ENCODE measurements at places on chromosomes 3 and 15.

DNA sequence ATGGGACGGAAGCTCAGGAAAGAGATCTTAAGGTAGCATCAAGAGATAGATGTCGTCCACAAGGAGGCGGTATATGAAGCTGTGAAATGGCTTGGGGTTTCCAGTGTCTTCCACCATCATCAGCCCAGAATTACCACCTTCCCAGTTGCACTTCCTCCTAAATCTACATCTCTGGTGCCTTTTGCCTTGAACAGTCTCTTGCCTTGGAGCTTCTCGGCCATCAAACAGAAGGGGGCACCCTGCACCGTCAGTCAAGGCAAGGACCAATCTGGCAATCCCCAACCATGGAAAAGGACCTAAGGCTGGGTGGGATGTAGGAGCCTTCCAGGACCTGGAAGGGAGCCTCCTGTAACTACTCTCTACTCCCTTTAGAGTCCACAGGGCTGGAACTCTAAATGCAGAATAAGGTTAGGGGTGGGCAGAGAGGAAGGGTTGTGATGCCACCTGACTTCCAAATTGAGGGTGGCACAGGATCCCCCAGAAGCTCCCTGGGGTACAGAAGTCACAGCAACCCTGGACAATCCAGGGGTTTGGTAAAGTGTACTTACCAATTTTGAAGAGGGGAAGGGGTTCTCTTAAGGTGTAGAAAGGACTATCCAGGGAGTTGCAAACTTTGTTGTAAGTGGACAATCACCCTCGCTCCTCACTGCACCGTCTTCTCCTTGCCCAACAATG, 1.0 kb upstream of the RYR3 start:
- DNase-seq: no peak

DNA sequence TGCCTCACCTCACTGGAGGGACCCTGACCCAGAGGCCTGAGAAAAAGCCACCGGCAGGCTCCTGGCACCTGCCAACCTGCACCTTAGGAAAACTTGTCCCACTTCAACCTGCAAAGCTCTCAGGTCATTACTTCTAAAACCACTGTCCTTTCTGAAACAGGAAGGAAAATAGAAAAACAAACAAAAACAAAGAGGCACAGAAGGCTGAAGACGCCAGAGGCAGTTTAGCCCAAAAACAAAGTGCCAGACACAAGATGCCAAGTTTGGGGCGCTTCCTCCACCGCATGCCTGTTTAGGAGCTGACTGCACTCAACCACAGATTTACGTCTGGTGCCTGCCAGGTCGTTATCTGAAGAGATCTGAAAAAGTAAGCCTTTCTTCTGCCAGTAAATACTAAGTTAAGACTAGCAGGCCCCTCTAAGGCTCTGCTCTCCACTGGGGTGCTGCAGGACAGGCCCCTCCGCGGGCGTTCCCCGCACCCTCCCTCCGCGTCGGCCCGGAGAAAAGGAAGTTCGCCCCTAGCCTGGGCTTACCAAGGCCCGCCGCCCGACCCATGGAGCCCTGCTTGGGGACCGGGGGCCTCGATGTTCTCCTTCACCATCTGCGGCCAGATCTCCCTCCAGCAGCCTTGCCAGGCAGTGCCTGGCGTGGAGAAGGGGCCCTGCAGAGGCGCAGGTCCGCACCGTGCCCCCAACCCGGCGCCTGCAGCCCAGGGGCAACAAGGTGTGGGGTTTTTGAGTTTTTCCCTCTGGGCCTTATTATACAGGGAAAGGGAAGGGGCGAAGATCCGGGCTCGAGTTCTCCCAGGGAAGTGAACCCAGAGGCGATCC, 1.3 kb downstream of the GOLGA8A start:
- DNase-seq: no peak

GRCh38 chr3:15716178-15716577, 81.6 kb downstream of the ANKRD28 start:
- no peak for DNase-seq

- no peak for DNase-seq
Measured at GRCh38 chr3:151196434-151196833, 6.6 kb downstream of the GPR171 start.

DNA sequence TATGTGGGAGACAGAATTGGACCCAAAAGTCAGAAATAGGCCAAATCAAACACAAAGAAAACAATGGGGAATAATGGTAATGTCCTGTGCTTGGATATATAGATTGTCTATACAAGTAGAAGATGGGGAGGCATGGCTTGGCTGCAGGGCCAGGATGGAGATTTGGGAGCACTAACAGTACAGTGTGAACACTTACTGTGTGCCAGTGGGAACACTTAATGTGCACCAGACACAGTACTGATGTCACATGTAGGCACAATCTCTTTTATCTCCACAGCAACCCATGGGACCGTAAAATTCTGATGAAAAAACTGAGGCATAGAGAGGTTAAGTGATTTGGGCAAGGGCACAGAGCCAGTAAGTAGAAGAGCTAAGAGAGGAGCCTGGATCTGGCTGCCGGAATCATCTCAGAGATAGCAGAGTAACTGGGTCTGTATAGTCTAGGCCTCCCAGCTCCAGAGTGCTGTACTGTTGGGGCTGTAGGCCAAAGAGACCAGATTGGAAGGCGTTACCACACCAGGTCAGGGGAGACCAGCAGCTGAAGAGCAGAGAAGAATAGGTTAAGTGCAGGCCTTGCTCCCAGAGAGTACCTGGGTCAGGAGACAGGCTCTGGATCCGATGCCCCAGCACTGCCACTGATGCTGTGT, 63.3 kb downstream of the RLBP1 start:
- no peak for DNase-seq

GRCh38 chr3:61682671-61683548, 121.5 kb downstream of the PTPRG start:
- no peak for DNase-seq

- DNase-seq: no peak
Measured at GRCh38 chr3:49199900-49200281, 28.5 kb downstream of the KLHDC8B start.

- DNase-seq: peak; percentile 21
Measured at GRCh38 chr3:52532838-52533622, 627 bp downstream of the NT5DC2 start.

DNA sequence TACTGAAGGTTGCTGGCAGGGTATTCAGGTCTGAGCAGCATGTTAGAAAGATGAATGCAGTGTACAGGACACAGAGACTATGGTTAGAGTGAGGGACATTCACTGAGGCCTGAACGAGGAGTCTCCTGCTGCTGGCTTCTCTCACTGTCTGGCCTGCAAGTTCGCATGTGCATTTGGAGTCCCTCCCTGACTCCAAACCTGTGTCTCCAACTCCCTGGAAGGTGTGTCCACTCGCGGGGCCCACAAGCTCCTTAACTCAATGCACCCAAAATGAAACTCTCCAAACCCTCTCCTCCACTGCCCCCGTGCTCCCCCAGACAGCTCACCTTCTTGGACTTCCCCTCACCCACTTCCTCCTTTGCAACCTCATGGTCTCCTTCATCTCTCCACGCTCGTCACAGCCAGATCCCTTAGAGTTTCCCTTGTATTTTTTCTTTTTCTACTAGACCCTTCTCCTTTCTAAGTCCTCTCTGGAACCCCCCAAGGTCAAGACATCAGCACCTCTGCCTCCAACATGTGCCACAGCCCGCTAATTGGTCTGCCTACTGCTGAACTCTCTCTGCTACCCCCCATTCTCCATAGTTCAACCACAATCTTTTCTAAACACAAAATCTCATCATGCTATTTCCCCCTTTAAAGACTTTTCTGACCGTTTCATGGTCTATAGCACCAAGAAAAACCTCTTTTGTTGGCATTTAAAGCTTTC, 58.3 kb downstream of the HES1 start:
- DNase-seq: no peak

- no peak for DNase-seq
Measured at GRCh38 chr3:9222956-9223639, 26.3 kb downstream of the SRGAP3 start.

DNA sequence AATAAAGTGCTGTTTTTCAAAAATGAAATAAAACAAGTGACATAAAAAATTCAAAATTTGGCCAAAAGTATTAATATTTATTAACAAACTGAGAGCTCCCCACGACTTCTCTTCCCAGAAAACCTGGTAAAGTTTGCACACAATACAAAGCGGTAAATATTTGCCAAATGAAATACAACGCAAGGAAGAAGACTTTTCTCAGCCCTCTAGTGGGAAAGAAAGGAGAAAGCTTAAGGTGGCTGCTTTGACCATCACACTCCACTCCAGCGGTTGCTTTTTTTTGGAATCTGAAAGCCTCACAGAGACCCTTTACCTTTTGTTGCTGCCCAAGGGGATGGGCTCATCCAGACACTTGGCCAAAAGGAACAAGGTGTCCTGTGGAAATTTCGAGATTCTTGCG, 1.1 kb upstream of the GK5 start:
- no peak for DNase-seq

- DNase-seq: no peak
Measured at GRCh38 chr3:156808025-156808424, 18.1 kb upstream of the LEKR1 start.

- peak; percentile 10 for DNase-seq
Measured at GRCh38 chr15:94584833-94585244, 353.5 kb downstream of the MCTP2 start.

GRCh38 chr3:139455855-139456254, 20.5 kb downstream of the RBP2 start:
- no peak for DNase-seq

GRCh38 chr15:82640672-82641071, 6.5 kb downstream of the CPEB1 start:
- no peak for DNase-seq
